Activated naive CD4-positive, alpha-beta T cell treated with anti-CD3 and anti-CD28 coated beads, Interleukin-2, amount 10 ng/mL, durations not matched to agents 7 days and 5 days (primary cell): ENCODE measurements at places on chromosomes 12 and 14.

- no peak for DNase-seq
Observed at GRCh38 chr12:25524366-25524765, 28.7 kb downstream of the LMNTD1 start.

- peak; percentile 68 for DNase-seq
Observed at GRCh38 chr12:11981121-11981733, 89.5 kb upstream of the BCL2L14 start.

DNA sequence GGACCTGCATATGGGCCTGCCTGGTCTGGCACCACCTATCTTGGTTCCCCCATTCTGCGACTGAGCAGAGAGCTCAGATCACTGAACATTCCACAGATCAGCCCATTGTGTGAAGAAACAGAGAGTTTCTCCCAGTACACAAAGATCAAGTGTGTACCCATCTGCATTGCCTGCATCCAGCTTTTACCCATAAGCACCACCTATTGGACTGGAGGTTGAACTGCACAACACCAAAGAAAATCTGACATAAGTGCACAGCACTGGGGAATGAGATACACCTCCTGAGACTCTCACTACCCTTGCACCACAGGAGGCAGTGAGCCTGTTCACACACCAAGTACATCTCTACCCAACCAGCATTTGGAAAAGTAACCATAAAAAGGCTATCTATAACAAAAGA is 362.6 kb upstream of the CLEC14A start:
- no peak for DNase-seq

DNA sequence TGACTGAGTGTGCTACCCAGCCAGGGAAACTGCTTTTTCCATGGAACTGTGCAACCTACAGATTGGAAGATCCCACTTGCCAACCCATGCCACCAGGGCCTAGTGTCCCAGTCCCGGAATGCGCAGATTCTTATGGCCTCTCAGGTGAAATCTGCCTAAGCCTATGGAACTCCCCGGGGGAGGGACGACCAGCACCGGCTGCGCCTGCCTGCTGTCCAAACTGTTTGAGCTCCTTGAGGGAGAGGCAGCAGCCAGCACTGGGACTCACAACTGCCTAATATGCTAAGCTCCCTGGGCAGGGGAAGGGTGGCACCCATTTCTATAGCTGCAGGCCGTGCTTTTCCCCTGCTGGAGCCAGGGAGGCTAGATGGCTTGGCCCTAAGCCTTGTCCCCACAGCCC is 92.5 kb upstream of the GZMB start:
- no peak for DNase-seq

DNA sequence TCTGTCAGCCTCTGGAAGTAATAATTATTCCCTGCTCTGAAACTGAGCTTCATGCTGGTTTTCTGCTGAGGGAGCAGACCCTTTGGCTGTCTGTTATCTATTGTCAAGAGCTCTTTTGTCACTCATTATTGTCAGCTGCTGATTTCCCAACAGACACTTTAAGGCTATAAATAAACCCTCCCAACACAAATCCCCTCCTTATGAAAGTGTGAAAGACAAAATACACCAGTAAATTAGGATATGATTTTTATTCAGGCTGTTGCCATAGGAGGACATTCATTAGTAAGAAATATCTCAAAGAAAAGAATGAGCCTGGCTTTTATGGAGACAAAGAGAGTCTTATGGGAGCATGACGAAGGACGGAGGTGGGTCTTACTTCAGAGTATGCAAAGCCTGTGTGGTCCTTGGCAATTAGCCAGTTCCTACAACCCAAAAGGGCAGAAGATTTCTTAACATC is 180.8 kb downstream of the CRADD start:
- DNase-seq: no peak

DNA sequence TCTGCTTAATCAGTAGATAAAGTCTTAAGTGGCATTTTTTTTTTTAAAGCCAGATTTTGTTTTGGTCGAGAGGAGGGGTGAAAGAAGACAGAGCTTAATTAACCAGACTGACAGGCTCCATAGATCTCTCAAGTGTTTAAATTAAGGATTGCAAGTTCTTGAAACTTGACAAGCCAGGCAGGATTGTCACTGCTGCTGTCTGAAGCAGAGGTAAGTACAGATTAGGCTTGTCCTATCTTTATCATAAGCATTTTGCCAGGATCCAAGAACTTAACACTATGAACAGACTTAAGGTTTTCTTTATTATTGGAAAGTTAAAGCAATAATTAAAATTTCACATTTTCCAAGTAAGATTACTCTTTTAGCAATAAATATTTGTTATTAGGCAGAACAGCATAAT is 179.6 kb upstream of the LMO3 start:
- DNase-seq: no peak

DNA sequence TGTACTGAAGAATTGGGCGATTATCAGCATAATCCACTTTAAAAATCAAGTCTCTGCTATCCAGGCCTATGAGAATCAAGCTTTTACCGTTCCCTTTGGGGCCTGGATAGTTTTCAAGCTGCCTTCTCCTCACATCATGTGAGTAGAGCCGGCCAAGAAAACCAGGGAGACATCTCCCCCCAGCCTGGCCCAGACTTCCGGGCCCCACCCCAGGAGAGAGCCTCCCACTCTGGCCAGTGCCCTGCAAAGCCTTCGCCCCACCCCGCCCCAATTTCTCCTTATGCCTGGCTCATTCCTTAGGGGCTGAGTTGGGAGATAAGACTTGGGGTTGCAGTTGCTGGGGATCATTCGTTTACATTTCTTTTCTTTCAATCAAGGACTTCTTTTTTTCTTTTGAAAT is 1.4 kb upstream of the TMEM132C start:
- DNase-seq: no peak

DNA sequence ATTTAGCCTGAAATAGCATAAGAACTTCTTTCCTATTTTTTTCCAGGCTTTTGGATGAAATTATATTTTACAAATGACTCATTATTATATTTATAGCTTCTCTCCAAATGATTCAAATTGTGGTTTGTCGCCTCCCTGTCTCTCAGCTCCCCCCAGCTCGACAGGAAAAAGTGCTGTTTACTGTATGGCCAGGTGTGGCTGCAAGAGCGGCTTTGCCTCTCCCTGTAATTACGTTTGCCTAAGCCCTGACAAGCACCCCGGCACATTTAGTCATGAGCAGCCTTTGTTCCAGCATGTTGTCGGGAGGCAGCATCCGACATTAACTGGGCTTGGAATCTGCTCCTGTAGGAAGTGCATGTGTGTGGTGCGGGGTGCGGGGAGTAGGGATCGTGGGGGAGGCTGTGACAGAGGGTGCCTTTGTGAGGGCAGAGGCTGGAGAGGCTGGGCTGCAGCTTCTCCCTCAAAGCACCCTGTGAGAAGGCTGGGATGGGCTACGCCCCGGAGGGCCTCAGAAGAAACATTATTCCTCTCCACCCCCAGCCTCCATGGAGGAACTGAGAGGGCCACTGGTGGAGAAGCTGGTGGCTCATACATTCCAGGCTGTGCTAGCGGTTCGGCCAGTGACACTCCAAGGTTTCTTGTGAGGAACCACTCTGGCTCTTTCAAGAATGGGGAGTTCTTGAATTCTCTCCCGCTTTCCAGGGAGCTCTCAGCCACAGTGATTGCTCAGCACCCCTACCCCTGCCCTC is 42.1 kb upstream of the CTDSP2 start:
- peak; percentile 54 for DNase-seq

- DNase-seq: no peak
Observed at GRCh38 chr12:109872-110271, 43.3 kb downstream of the IQSEC3 start.

DNA sequence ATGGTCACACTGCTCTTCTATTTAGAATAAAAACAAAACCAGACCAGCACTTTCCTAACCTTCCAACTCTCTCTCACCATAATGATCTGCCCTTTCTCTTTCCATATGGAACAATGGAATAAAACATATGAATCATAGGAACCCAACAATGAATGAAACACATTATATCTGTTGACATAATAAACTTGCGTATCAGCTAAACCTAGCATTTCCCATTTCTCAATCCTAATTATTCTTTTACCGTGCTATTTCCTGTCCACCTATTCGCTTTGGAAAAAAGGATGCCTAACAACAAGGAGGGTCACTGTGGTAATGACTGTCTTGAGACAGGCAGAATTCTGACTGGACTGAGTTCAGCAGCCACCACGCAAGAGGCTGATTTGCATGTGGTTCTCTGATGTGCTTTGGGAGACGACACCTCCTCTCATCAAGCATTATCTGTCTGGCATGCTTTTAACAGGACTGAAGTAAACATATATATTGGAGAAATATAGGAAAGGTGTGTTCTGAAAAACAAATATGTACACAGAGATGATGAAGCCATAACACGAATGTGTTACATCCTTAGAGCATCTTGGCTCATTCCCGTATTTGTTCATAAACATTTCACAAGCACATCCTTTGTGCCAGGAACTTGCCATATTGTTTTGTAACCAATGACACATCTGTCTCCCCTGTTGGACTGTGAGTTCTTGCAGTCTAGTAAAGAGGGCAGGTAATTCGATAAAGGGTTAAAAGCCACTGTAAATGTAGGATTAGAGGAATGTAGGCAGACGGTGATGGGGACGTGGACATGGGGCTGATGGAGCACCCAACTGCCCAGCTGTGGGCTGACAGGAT is 87.7 kb downstream of the PTPRB start:
- DNase-seq: no peak

DNA sequence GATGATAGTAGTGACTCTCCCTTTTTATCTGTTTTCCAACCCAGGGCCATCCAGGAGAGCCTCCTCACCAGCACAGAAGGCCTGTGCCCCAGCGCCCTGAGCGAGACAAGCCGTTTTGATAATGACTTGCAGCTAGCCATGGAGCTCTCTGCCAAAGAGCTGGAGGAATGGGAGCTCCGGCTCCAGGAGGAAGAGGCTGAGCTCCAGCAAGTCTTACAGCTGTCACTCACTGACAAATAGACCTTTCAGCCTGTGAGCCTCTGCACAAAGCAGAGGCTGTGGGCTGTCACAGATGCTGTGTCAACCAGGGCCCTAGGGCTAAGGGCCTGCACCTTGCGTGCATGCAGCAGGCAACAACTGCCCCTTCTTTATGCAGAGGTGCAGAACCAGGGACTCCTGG is 11.0 kb downstream of the C12orf76 start:
- no peak for DNase-seq

- DNase-seq: no peak
Observed at GRCh38 chr14:88750413-88750812, 42.3 kb downstream of the EML5 start.

DNA sequence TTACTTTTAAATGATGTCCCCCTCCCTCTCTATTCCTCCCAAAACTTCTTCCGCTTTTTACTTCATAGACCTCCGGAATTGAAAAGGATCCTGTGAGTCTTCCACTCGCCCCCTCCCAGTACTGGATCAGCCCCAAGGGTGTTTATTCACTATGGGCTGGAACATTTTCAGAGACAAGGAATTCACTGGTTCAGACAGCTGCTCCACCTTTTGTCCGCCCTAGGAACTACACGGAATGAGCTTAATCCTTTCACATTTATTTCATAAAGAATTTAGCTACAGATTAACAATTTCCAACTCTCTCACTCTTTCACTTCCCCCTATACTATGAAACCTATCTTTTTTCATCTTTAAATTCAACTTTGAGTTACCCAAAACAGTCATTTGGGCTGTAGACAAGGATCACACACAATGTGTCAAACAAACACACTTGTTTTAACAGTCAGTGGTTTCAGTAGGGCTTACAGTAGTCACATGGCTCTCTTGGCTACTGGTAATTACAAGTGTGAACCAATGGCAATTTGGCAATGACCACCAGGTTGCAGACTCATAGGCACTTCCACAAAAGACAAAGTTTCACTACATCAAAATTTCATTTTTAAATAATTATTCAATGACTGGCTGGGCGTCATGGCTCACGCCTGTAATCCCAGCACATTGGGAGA is 20.6 kb downstream of the CNIH1 start:
- no peak for DNase-seq

DNA sequence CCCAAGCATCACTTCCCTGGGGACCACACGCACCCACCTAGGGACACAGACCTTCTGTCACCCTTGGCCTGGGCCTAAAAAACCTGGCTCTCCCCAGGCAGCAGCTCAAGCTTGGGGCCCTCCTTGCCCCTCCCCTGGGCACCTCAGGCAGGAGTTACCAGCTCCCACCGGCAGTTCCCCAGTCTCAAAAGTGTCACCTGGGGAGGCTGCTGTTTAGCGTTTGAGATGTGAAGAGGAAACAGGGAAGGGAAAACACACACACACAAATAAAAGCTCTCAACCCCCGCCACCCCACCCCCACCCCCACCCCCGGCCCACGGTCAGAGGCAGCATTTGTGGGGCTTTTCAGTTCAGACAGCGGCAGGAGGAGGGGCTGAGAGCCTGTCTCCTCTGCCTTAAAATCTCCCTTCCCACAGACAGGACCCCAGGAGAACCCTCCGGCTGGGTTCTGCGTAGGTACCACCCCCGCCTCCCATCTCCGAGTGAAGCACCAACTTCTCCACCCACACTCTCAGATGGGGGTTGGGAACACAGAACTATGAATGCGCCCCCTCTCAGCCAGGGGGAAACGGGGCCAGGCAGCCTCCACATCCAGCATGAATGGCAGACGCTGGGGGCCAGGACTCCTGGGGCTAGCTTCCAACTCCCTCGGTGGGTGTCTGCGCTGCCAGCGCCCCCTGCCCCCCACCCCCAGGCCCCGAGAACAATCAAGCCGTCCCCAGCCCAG is 3.0 kb downstream of the NCOR2 start:
- DNase-seq: no peak

DNA sequence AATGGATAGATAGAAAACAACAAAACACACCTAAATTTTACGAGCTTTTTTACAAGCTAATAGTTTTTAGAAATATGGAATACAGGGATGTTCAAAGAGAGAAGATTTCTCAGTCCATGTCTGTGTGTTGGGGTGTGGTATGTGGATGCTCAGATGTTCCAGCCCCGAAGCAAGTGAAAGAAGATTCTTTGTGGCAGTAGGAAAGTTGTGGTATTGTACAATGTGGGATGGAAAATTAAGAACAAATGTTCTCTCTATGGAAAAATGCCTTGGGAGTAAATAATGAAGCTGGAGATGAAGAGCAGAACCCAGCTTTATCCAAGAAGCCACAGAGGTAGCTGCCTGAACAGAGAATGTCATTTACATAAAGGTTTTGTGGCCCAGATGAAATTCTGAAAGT is 150.3 kb upstream of the PRKD1 start:
- no peak for DNase-seq

DNA sequence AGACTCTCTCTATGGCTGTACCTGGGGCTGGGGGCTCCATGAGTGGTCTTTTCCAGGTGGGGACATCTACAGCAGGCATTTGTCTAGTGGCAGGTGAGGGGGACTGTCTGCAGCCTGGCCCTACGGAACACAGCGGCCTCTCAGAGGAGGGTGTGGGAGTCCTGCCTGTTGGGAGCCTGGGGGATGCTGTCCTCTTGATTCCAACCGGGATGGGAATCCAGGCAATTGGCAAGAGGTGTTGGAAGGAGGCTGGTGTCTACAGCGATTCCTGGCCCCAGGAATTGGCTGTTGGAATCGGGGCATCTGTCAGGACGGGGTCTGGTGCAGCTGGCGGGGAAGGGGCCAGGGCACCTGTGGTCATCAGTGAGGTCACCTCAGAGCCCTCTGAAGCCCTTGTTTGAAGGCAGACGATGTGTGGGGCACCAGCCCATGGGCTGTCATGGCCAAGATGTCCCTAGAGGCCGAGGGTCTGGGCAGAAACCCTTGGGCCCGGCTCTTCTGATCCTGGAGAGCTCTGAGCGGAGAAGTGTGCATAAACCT is 386.3 kb downstream of the TMEM121 start:
- no peak for DNase-seq
